D721Med (cell line): ENCODE measurements at places on chromosomes 5 and 9.

DNA sequence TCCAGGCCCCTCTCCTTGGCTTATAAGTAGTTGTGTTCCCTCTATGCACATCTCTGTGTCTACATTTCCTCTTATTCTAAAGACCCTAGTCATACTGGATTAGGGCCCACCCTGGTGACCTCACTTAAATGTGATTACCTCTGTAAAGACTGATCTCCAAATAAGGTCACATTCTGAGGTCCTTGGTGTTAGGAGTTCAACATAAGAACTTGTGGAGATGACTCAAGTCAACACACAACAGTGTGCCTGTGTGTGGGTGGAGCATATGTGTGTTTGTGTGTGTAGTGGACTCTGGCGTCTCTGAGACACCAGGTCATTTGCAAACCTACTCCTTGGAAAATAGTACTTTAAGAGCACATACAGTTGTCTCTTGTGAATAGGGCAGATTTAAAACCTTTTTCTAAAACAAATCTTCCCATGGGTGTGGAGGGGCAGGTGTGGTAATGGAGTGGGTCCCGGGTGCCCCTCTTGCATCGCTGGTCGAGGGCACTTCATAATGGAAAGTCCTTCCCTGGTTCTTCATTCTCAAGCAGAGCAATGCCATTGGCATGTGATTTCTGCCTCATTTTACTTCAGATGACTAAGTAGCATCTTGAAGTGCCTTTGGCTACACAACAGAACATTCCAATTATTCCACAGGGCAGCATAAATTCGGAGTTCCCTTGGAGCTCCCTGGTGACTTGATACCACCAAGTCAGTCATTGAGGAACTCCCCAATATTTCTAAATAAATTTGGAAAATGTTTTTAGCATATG lies 84.4 kb downstream of the C9orf152 start:
- DNase-seq = no peak

GRCh38 chr5:56375011-56375410 lies 141.9 kb upstream of the ANKRD55 start:
- no peak for DNase-seq

- no peak for DNase-seq
These were observed 43.0 kb downstream of the AGXT2 start for GRCh38 chr5:35004771-35005170.

DNA sequence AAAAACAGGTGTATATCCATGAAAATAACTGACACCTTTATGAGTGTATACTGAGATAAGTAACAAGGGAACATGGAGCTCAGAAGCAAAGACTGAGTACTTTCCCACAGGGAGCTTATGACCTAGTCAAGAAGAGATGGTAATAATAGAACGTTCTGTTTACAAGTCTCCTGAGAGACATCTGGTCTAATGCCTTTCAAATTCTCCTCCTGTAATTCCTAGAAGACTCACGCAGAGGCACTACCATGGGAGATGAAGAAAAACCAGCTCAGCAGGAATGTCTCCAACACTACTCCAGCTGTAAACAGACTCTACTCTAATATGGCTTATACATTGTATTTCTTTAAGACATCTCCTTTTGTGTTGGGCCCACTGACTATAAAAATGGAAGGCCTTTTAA lies 503.6 kb upstream of the TUSC1 start:
- no peak for DNase-seq

GRCh38 chr5:154557548-154557947 lies 79.5 kb upstream of the HAND1 start:
- no peak for DNase-seq

DNA sequence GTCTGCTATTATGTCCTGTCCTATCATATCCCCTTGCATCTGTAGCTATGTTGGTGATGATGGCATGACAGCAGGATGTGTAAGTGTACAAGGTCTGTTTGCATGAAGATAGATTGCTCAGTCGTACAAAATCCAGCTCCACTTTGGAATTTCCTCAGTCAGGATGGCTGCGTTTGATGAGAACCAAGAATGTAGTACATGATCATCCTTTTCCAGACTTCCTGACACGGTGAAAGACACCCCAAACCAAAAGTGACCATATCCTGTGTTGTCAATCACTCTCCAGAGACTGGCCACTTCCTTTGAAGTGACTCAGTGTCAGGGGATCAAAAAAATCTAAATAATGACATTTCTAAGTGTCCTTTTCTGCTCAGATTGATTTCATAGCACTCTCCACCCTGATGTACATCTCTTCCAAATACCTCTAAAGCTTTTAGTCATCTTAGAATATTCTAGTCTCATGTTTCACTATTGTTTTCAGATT lies 213.4 kb downstream of the PLK2 start:
- no peak for DNase-seq

- no peak for DNase-seq
These were observed 190.3 kb upstream of the NMUR2 start for GRCh38 chr5:152595405-152595804.

DNA sequence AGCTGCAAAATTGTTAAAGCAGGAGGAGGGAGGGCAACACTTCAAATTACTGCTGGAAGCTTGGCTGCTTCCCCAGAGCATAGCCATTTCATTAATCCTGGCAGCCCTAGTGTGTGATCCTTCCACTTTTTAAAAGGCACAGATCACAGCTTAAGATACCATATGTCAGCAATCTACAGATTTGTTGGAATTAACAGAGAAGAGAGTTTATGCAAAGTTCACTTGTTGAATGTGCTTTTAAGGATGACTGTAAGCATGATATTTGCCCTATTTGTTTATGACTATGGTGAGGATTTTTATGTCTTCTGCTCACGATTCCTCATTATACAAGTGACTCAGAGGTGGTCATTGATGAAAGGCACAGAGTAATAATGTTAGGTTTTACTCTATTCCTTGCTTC lies 156.0 kb upstream of the CDKN2B start:
- no peak for DNase-seq

GRCh38 chr5:3592298-3592697 lies 3.3 kb upstream of the IRX1 start:
- DNase-seq = no peak

DNA sequence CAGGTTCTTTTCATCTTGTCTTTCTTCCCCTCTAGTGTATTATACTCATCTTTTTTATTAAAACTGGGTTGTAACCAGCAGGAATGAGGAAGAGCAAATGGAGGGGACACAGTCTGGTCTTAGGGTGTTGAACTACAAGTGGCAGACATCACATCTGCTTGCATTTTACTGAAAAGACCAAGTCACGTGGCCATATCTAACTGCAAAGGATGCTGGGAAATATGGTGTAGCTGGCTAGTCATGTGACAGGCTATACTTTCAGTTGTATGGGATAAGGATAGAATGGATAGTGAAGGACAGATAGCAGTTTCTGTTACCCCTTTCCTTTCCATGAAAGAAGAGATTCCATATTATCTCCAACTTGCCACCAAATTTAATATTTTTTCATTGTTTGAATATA lies 13.0 kb upstream of the FGD3 start:
- DNase-seq = no peak

DNA sequence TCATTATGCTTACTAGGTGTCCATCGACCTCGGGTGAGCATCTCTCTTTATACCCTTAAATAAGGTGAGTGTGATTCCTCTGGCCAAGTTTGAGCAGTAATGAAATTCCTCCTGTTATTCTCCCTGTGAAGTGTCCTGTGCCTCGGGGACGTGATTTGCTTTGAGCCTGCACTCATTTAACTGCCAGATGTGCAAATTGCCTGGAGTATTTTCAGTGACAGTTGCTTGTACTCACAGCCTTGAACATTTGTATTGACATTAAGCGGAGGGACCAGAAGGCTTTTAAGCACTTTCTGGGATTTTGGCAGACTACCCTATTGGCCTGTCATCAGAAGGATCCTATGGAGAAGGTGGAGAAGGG lies 126.9 kb downstream of the DOCK2 start:
- no peak for DNase-seq

GRCh38 chr5:180114304-180115003 lies 42.9 kb upstream of the RNF130 start:
- DNase-seq = no peak

- no peak for DNase-seq
These were observed 1.5 kb downstream of the ZBTB43 start for GRCh38 chr9:126806336-126806735.

- no peak for DNase-seq
These were observed 743.9 kb downstream of the NR2F1-AS1 start for GRCh38 chr5:92836855-92837755.

DNA sequence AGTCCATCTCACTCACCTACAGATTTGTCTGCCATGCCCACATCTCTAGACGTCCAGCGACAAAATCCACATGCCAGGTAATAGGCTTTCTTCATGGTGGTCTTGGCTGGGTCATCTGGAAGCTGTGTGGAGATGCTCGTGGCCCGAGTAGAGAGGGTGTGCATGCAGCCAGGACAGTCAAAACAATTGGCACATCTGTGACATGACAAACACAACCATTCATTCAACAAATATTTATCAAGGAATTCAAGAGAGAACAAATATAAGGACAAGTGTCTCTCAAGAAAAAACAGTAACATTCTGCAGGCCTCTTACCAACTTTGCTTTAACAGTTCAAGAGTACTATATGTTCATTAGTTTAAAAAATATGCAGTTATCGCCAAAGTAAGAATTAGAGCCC lies 5.4 kb downstream of the DCTN4 start:
- DNase-seq = no peak

DNA sequence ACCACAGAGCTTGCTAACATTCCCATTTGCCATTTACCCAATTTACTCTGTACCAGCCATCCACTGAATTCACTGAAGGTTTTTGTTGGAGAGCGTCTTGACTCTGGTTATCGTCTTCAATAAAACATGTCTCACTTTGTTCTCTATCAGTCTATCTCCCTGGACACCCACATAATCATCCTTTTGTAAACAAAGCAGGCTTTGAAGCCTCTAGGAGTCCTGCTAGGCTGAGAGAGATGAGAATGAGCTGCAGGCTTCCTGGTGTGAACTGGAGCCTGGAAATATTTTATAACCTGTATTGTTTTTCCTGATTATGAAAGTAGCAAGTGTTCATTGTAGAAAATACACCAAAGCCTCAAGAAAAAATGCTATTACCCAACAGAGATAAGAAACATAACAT lies 140.6 kb upstream of the ZNF366 start:
- DNase-seq = no peak

GRCh38 chr9:70933321-70933720 lies 188.1 kb downstream of the TRPM3 start:
- DNase-seq = no peak

- DNase-seq = no peak
These were observed 63.9 kb downstream of the ADAMTS12 start for GRCh38 chr5:33827885-33828284.

GRCh38 chr9:34559624-34560455 lies 29.7 kb downstream of the CNTFR start:
- DNase-seq = no peak

- DNase-seq = no peak
These were observed 1173.2 kb downstream of the TAF11L14 start for GRCh38 chr5:18807256-18808149.

- DNase-seq = no peak
These were observed 1.8 kb upstream of the KLF4 start for GRCh38 chr9:107491081-107492053.

GRCh38 chr9:691825-692400 lies 149.6 kb upstream of the DMRT1 start:
- no peak for DNase-seq

DNA sequence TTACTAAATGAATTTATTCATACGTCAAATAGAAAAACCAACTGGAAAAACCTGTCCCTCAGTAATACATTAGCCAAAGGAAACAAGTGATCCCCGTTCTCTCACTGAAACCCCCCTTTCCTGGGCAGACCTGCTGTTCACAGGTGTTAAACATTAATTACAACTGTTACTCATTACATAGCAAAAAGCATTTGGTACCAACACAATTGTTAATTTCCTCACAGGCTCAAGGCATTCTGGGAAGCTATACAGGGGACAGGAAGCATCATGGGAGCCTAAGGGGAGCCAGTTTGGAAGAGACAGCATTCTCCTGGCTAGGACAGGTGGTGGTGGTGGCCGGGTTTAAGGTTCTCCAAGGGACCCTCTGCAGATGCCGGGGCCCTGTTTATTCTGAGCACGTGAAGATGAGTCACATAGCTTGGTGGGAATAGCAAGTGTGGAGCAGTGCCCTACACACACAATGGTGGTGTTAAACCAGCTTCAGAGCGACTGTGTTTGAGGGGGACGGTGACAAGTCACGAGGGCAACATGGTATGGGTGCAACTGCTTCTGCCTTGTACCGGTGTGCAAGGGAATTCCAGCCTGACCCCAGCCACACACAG lies 62.6 kb upstream of the SLC25A51 start:
- no peak for DNase-seq

GRCh38 chr5:38843665-38844064 lies 2.1 kb upstream of the OSMR start:
- no peak for DNase-seq

GRCh38 chr9:80285326-80285725 lies 713.6 kb downstream of the TLE4 start:
- DNase-seq = no peak

- no peak for DNase-seq
These were observed 5.9 kb upstream of the CFAP90 start for GRCh38 chr5:7856855-7857254.

DNA sequence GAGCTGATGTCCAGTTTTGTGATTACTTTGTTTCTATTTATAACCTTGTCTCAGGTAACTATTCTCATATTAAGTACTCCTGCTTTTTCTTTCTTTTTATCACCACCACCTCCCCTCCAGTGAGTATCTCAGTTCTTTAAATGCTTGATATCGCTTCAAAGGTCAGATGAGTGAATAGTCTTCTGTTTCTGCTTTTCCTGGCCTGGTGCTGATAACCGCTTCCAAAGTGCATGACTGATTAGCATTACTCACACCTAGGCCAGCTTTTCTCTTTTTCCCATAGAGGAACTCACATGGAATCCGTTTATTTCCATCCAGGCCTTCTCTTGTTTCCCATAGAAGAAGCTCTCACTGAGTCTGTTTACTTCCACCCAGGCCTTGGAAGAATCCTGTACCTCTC lies 3.2 kb downstream of the SLC36A1 start:
- DNase-seq = no peak

- DNase-seq = no peak
These were observed 15.8 kb downstream of the ERGIC1 start for GRCh38 chr5:172849606-172850453.

DNA sequence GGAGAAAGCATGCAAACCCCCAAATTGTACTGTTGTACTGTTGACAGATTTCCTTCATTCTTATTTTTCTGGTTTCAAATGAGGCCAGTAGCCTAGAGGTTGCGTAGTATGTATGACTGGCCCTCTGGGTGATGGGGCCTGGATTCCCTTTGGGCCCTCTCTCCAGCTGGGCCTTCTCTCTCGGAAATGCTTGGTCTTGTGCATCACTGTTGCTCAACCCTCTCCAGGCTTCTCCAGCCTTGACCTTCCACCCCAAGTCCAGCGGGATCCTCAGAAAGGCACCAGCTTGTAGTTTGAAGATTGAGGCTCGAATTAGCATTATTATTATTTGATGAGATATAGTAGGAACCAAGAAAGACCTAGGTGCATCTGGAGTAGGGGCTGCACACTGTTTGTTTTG lies 87.0 kb downstream of the ANGPTL2 start:
- DNase-seq = no peak

GRCh38 chr9:4796988-4797853 lies 4.5 kb downstream of the RCL1 start:
- no peak for DNase-seq
